Chondrocyte (in vitro differentiated cells): ENCODE measurements at places on chromosomes 7 and 10. TPM values are rescaled to one million over a fixed set of nuclear protein-coding genes. Genes with fewer than 3 reads are reported as not detected.

- no peak for DNase-seq
Observed at GRCh38 chr10:118760265-118760664, 5.5 kb upstream of the CACUL1 start.

Gene GATAD1
- total RNA-seq = 26.2 to 32.9 TPM (median 31.3 TPM) in 3 replicates

Gene ASCC1
- total RNA-seq = 31.6 to 36.8 TPM (median 35.4 TPM) in 3 replicates

- no peak for DNase-seq
Observed at GRCh38 chr10:13321576-13321975, 21.7 kb upstream of the PHYH start.

- DNase-seq = no peak
Observed at GRCh38 chr10:98041352-98042043, 11.1 kb upstream of the CRTAC1 start.

Gene TRIL
- 0.92 to 1.7 TPM (median 0.92 TPM) in 3 replicates for total RNA-seq

Gene MAGI2
- 5.8 to 11.8 TPM (median 6.0 TPM) in 3 replicates for total RNA-seq

DNA sequence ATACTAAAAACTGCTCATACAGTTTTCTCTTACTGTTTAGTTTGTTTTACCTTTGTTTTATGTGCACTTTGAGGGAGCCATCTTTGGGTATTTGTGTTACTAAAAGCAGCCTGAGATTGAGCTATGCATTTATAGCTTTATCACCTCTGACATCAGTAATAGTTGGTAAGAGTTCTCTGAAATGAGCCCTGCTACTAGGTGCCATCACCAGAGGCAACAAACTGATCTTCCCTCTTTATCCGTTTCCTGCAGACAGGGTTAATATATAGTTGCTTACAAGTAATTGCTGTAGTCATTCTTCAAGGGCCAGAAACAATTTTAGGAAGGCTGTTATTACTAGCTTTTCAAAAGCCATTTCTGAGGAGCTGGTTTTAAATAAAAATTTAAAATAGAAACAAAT lies 49.1 kb downstream of the KIF20B start:
- no peak for DNase-seq

Gene ZNF273
- 1.5 to 3.4 TPM (median 1.7 TPM) in 3 replicates for total RNA-seq

Gene LRIT1
- total RNA-seq = not detected in 3 replicates

GRCh38 chr10:113455947-113456346 lies 96.9 kb upstream of the HABP2 start:
- DNase-seq = no peak

- DNase-seq = no peak
Observed at GRCh38 chr10:120555842-120556532, 99.0 kb downstream of the PLPP4 start.

Gene GDI2
- 254 to 259 TPM (median 256 TPM) in 3 replicates for total RNA-seq

Gene EXOSC1
- 28.6 to 41.2 TPM (median 28.7 TPM) in 3 replicates for total RNA-seq

GRCh38 chr7:8423057-8423456 lies 10.4 kb upstream of the NXPH1 start:
- DNase-seq = no peak
